ENCODE measurements at places on chromosomes 4 and X. TPM values are rescaled to one million over a fixed set of nuclear protein-coding genes. Genes with fewer than 3 reads are reported as not detected.

DNA sequence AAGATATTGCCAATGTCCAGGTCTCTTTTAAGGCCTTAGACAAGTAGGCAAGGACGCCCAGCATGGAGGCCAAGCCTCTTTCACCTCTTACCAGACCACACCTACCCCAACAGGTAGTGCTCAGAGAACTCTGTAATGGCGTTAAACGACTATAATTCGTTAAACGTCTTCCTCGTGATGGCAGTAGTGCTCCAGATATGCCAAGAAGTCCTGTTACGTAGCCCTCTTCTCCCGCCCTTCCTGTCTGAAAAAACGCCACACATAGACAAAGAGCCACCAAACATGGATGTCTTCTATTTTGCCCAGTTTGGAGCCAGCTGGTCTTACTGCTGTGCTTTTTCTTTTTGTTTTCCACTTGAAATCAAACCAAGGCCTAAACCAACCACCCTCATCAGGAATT lies 190.7 kb downstream of the OR13H1 start:
- no peak for DNase-seq

DNA sequence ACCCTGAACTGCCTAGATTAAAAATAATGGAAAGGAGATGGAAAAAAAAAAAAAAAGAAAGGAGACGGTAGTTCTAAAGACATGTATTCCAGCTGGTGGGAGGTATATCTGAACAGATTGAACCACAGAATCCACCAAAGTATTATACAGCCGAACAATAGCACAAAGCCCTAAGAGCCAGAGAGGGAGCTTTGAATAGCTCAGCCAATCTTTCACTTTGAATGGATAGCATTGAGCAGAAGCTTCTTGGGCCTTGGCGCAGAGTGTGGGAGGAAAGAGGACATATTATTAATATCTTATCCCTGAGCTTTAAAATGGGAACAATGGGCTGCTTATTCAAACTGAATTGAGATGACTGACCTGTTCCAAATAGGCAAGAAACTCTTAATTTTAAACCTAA lies 147.8 kb upstream of the PAQR3 start:
- no peak for DNase-seq

GRCh38 chrX:17412692-17413091 lies 37.7 kb downstream of the NHS start:
- no peak for DNase-seq

GLRA3 gene
- total RNA-seq: not detected

SATL1 gene
- not detected for total RNA-seq

- no peak for DNase-seq
These were observed 166.7 kb upstream of the SH3RF1 start for GRCh38 chr4:169437299-169438047.

GRCh38 chr4:8607603-8608481 lies 15.3 kb downstream of the CPZ start:
- DNase-seq: no peak

GRCh38 chr4:87734084-87734483 lies 65.3 kb upstream of the IBSP start:
- DNase-seq: no peak

- DNase-seq: peak; percentile 80
These were observed 13.9 kb upstream of the PRDM8 start for GRCh38 chr4:80183250-80184052.

All from Right ventricle myocardium inferior (tissue), 1 donor.